ENCODE measurements at places on chromosomes 6 and 20.

DNA sequence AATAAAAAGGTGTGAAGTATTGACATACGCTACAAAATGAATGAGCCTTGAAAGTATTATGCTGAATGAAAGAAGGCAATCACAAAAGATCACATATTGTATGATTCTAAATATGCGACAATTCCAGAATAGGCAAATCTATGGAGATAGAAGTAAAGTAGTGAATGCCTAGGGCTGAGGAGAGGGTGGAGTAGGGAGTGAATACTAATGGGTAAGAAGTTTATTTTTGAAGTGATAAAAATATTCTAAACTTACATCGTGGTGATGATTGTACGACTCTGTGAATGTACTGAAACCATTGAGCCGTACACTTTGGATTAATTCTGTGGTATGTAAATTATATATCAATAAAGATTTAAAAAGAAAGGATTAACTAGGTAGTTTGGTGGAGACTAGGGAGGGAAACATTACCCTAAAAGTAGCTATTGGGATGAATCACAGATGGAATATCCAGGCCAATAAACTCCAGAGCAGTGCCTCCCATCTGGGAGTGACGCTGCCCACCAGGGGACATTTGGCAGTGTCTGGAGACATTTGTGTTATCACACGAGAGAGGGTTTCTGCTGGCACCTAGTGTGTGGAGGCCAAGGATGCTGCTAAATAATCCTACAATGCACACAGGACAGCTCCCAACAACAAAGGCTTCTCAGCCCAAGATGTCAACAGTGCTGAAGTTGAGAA lies 214.2 kb upstream of the PCSK2 start:
- no peak for DNase-seq

GRCh38 chr6:140230282-140230681 lies 855.8 kb upstream of the CITED2 start:
- DNase-seq, result no peak

DNA sequence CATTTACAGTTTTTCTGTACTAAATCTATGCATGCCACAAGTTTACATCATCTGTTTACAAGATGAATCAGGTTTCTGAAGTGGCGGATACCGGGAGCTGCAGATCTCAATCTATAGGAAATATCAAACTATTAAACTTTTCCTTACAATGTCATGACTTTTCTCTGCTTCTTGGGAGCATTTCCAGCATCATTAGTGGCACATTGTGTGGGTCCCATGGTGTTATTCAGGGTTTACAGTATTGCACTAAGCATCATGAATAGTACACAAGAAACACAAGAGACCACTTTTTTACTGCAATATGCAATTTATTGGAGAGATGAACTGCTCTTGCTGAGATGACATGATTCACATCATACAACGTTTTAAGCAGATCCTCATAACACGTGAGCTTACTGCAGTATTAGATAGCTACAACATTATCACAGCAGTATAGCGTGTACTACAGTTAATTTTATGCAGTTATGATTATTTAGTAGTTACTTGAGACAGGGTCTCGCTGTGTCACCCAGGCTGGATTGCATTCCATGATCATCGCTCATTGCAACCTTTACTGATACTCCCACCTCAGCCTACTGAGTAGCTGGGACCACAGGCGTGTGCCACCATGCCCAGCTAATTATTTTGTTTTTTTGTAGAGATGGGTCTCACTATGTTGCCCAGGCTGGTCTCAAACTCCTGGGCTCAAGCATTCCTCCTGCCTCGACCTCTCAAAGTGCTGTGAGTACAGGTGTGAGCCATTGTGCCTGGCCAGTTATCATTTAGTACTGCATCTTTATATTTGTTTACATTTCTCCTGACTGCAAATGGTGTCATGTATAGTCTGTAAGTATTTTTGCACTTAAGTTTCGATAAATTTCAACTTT lies 18.4 kb downstream of the BLTP3A start:
- DNase-seq, result no peak

- no peak for DNase-seq
These were observed 9.0 kb upstream of the CCN6 start for GRCh38 chr6:112044856-112045255.
